ENCODE measurements at places on chromosomes 4 and X. TPM values are rescaled to one million over a fixed set of nuclear protein-coding genes. Genes with fewer than 3 reads are reported as not detected.

Gene MAGEC2
- not detected for total RNA-seq

Gene FGF2
- 5.5 TPM for total RNA-seq

Gene TRAPPC11
- total RNA-seq: 17.8 TPM

Gene FAM50A
- total RNA-seq: 47.3 TPM

Gene MAGEA10
- total RNA-seq: not detected

Gene FAM9C
- total RNA-seq: 0.38 TPM

Gene RAB40AL
- not detected for total RNA-seq

Gene RBPJ
- 42.1 TPM for total RNA-seq

Gene TLR2
- 4.4 TPM for total RNA-seq

Gene TIGD4
- not detected for total RNA-seq

Gene VEGFD
- total RNA-seq: 23.5 TPM
